ENCODE measurements at places on chromosomes 16 and 17.

GRCh38 chr17:2259769-2260536, 43.6 kb downstream of the SMG6 start:
- peak; percentile 44 for DNase-seq

DNA sequence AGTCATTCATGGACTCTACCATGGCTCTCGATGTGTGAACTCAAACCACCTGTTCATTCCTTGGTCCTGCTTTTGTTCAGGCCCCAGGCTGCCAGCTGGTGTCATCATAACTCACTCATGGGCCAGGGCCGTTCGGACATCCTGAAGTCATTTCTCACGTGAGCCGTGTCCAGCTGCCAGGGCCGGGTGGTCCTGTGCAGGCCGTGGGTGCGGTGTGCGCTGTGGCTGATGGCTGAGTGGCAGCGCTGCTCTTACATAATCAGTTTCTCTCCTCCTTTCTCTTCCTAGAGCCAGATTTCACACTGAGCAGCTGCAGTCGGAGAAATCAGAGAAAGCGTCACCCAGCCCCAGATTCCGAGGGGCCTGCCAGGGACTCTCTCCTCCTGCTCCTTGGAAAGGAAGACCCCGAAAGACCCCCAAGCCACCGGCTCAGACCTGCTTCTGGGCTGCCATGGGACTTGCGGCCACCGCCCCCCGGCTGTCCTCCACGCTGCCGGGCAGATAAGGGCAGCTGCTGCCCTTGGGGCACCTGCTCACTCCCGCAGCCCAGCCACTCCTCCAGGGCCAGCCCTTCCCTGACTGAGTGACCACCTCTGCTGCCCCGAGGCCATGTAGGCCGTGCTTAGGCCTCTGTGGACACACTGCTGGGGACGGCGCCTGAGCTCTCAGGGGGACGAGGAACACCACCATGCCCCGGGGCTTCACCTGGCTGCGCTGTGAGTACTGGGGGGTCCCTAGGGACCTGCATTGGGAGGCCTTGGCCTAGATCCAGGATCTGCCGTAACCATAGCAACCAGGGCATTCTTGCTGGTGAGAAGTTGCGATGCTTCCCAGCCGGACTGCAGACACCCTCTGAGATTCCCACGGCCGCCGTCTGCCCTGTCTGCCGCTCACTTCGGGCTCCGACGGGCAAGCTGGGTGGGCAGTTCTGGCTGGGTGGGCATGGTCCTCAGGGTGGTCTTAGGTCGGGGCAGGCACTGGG, at the start of gene IL34:
Gene IL34, plus strand, starts transcription at position 300 of the 982 bp plus-strand sequence. Its CDS starts 389 bp downstream, at position 689.
- no peak for DNase-seq

DNA sequence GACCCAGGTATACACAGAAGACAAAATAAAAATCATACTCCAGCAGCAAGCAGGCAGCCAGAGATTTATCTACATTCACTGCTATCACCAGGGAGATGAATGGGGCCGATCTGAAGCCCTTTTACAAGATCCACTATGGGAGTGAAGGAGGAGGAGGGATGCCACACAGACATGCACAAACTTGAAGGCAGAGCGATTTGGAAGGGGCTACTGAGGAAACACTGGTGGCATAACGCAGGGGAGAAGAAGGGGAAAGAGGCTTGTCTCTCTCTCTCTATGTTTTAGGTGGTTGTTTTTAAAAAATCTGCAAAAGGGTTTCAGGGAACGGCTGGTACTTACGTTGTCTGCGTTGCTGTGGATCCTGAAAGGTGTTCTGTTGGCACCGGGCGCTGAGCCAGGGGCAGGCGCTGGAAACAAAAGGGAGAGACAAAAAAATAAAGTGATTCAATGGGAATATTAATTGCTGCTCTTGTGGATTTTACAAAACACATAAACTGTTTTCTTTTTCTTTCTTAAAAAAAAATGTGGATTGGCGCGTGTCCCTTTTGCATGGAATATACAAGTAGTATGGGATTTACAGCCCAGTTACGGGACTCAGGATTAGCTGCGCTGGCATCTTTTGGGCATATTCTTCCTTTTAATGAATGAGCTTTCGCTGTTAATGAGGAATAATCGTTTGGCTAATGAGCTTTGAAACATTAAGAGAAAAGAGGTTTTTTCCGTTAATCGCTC, 255.3 kb upstream of the PMFBP1 start:
- DNase-seq, result no peak

- DNase-seq, result no peak
Observed at GRCh38 chr16:3190949-3191353, 2.9 kb downstream of the OR1F1 start.

GRCh38 chr16:3157229-3158025, 22.6 kb downstream of the ZNF213 start:
- no peak for DNase-seq

- no peak for DNase-seq
Observed at GRCh38 chr16:75244225-75244809, 7.1 kb downstream of the BCAR1 start.

DNA sequence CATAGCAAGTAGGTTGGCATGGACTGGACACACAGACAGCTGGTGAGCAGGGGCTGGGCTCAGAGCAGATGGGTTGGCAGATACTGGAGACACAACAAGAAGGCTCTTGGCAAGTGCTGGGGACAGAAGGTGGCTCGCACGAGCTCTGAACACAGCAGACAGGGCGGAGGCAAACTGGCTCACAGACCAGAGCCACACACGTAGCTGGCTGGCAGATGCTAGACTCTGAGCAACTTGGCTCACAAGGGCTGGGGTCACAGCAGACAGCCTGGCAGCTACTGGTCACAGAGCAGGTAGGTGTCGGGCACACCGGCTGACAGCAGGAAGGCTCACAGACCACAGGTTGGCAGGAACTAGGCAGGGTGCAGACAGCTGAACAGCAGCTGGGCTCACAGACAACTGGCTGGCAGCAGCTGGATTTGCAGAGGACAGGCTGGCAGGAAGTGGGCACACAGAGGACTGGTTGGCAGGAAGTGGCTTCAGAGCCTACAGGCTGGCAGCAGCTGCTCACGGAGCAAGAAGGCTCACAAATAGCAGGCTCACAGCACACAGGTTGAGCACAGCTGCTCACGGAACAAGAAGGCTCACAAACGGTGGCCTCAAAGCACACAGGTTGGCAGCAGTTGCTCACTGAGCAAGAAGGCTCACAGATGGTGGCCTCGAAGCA, 725 bp downstream of the KRTAP16-1 start:
- no peak for DNase-seq

- no peak for DNase-seq
Observed at GRCh38 chr17:64920419-64921172, 1.3 kb upstream of the LRRC37A3 start.

DNA sequence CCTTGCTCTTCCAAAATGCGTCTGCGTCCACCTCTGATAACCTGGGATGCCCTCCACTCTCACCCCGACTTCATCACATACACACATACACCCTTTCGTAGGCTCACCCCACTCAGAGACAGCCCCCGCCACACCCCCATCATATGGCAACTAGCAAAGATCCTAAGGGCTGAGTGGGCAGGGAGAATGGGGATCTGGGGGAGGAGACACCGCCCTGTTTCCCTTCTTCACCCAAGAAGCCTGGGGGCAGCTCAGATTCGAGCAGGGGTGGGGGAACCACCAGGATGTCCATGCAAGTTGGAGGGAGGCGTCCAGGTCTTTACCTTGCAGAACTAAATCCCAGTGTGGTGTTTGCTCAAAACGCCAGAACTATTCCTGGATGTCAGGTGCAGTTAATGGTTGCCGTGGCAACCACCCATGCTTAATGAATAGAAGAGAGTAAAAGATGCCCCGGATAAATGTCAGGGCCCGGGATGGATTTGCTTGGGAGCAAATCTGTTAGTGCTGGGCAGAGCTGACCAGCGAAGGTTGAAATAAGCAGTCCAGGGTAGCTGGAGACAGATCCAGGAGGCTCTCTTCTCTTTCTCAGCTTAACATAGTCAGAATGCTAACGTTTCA, 72.8 kb downstream of the CACNG3 start:
- no peak for DNase-seq

DNA sequence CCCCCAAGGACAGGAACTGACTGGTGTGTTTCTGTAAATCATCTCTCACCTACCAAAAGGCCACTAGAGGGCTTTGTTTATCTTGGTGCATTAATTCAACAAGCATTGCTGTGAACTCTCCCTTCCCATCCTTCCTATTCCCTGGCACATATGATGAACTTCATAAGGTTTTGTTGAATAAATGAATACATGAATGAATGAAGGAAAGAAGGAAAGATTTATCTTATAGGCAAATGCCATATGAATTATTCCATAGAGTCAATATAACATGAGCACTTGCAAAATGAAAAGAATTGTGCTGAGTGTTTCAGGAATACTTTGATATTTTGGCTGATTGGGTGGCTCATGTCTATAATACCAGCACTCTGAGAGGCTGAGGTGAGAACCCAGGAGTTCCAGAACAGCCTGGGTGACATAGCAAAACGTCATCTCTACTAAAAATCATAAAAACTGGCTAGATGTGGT, 4.3 kb downstream of the SPDYE4 start:
- no peak for DNase-seq

GRCh38 chr16:50209546-50210265, 56.6 kb downstream of the TENT4B start:
- no peak for DNase-seq

DNA sequence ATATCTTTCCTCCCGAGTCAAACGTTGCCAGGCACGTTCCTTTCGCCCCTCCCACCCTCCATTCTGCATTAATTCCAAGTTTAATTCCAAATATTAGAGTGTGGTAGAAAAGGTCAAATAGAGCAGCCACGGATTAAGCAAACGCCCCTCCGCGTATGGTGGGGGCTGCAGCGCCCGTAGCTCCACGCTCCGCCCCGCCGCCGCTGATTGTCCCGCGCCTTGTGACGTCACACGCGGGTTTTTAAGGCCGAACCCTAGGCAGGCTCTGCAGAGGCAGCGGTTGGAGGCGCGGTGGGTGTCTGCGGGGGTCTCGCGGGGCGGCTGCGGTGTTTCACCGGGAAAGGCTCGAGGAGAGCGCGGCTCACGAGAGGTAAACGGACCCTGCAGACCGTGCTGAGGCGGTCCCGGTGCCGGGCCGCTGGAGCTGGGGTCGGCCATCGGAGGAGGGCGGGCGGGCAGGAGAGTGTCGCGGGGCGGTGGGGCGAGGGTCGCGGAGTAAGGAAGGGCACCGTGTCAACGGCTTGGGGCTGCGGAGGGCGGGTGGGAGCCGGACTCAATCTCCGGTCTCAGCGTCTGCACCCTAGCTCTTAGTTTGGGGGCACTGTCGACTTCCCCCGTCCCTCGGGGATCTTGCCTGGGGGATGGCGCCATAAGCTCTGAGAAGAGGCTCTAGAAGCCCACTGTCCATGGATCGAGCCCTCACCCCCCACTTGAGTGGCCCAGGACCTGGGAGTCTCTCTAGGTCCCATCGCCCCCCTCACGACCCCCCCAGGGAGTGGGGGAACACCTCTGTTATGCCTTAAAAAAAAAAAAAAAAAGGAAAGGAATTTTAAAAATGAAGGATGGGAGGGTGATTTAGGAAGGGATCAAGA, at the start of gene ARL4D:
Gene ARL4D, plus strand, starts transcription at position 270 of the 872 bp plus-strand sequence. CDS start 740 bp downstream, outside the sequence.
- peak; percentile 65 for DNase-seq

GRCh38 chr17:50918071-50918932, 52.1 kb upstream of the TOB1 start:
- no peak for DNase-seq

GRCh38 chr17:72977771-72978417, 114.6 kb downstream of the SLC39A11 start:
- DNase-seq, result no peak

- DNase-seq, result no peak
Observed at GRCh38 chr17:65931246-65932149, 260.4 kb downstream of the CEP112 start.

GRCh38 chr17:22171631-22172030, 479.3 kb downstream of the KCNJ18 start:
- DNase-seq, result no peak

DNA sequence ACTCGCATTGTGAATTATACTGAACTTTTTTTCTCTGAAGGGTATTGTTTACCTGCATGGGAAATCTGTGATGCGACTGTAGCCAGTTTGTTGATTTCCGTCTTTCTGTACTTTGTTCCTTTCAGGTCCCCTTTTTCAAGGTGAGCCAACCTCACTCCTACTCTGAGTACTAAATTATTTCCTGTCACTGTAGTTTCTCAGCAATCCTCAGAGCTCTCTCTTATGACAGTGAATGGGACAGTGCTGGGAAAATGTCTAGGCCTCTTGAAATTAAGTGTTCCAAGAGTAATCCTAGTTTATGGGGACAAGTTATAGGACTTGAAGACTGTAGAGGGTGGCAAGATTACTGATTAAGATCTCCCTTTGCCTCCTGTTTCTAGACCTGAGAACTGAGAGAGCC, 167.6 kb downstream of the CNTNAP4 start:
- no peak for DNase-seq

DNA sequence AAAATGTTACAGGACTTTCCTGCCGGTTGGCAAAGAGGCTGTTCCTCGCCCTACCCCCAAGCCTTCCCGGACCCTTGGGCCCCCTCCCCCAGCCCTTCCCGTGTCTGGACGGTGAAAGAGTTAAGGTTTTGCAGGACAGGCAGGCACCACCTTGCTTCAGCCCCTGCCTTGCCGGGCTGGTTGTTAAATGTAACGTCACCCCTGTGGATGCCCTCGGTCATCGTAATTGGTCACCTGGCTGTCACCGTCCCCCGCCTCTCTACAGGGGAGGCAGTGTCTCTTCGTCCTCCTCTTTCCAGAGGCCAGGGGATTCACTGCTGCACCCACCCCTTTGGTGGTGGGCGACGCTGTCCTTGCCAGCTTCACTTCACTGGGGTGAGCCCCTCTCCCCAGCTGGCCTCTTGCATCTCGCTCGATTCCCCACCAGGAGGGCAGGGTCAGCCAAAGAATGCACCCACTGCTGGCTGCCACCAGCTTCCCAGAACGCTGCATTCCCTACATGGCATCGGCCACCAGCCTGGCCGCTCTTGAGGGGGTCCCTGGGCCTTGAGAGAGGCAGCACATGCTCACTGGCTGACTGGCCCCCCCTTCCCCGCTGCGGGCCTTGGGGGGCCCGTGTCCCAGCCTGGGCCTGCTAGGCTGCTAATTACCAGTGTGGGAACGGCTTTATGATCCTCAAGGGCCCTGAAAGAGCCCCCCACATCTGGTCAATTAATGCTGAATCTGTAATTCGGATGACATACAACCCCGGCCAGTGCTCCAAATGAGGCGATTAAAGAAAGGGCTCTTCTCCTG, 25.2 kb upstream of the GSE1 start:
- no peak for DNase-seq

DNA sequence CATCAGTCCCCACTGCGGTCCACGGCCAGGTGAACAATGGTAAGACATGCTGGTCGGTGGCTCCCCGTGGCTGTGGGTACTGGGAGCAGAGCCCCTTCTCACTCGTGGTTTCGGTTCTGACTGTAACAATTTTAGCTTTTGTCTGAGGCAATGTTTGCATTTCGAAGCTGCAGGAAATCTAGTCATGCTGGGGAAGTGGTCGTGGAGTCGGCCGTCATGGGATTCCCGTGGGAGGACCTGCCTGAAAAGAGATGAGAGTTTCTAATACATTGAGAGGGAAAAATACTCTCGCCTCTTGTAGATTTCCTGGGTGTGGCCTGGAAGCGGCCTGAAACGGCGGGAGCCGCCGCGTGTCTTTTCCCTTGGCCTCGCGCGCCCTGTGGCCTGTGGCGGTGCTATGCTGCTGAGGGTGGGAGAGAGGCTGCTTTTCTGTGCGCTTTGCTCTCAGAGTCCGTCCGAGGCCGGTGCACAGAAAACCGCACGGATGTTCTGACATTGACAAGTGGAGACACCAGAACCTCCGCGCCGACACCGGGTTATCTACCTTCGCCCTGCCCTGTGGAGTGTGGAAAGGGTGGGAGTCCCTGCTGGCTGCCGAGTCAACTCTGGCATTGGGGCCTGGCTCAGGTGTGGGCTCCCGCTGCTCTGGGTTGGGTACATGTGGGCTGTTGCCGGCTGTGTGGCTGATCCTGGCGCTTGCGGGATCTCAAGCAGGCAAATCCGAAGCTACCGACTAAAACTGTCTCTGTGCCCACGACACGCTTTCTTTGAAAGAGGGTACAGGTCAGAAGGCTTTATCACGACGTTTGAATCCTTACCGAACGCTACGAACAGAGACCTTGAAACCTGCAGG, 60.8 kb downstream of the WDR45B start:
- no peak for DNase-seq
